ENCODE measurements at places on chromosomes 4 and X.

DNA sequence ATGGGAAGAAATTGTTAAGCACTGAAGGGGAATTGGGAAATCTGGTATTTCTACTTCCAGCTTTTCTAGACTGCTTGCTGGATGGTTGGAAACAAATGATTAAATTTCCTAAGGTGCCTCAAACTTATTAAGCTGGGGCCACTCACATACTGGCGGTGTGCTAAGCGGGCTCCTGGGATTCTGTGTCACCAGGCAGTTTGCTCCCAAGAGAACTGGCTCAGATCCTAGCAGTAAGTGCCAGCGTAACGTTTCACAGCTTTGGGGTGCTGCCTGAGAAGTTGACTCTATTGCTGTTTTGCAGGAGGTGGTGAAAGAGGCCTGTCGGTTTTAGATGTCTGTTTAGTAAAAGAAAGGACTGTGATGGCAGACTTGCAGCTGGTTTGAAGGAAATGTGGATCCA lies 6.9 kb upstream of the REELD1 start:
- no peaks in the 10 kb centered on the region for H3K27me3 ChIP-seq
- no peak overlapping the region for H3K27ac ChIP-seq
- no peaks in the 10 kb centered on the region for H3K4me1 ChIP-seq
- H3K36me3 ChIP-seq, result no peaks in the 10 kb centered on the region

GRCh38 chrX:153869473-153870287 lies 16.3 kb downstream of the L1CAM start:
- H3K4me1 ChIP-seq, result no peaks in the 10 kb centered on the region
- H3K27ac ChIP-seq, result no peak overlapping the region
- DNase-seq, result no peak
- H3K36me3 ChIP-seq, result no peaks in the 10 kb centered on the region

- no peaks in the 10 kb centered on the region for H3K27me3 ChIP-seq
- H3K36me3 ChIP-seq, result no peaks in the 10 kb centered on the region
- H3K4me3 ChIP-seq, result no peak overlapping the region
- DNase-seq, result no peak
- no peak overlapping the region for H3K27ac ChIP-seq
- peaks cover 7% of the 10 kb centered on the region for H3K4me1 ChIP-seq
Measured at GRCh38 chrX:49921109-49921508, 1.3 kb upstream of the CLCN5 start.

DNA sequence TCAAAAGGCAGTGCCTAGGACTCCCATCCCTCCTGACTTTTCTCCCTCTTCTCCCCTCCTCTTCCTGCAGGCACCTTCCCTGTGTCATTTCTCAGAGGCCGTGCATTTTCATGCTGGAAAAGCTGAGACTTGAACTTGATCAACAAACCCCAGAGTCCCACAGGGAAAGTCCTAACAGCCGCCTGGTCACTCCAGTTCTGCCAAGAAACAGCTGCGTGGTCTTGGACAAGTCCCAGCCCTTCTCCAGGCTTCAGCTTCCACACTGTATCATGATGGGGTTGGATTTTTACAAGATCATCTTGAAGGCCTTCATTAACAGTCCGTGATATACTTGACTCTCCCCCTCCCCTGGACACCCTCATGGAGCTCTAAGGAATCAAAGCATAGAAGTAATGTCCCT lies 366.0 kb downstream of the BCOR start:
- H3K27me3 ChIP-seq, result no peaks in the 10 kb centered on the region
- no peaks in the 10 kb centered on the region for H3K36me3 ChIP-seq
- H3K4me3 ChIP-seq, result no peak overlapping the region
- no peak overlapping the region for H3K27ac ChIP-seq
- no peak for DNase-seq

DNA sequence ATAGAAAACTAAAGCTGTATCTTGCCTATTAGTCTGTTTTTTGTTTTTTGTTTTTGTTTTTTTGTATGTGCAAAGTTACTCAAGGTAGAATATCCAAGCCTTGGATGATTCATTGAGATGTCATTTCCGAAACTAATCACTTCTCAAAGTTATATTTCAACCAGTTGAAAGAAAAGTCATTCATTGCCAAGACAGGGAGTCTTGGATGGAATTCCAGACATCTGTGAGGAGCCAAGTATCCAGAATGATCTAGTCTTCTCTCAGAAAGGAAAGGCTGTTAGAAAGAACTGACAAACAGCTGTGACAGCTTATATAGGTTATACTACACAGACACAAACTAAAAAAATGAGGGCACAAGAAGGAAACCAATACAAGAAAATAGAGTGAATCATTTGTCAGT lies 141.1 kb upstream of the NDST3 start:
- no peak overlapping the region for H3K27ac ChIP-seq
- H3K36me3 ChIP-seq, result no peaks in the 10 kb centered on the region
- H3K27me3 ChIP-seq, result no peaks in the 10 kb centered on the region
- H3K4me1 ChIP-seq, result no peaks in the 10 kb centered on the region

GRCh38 chr4:18635531-18635930 lies 614.0 kb upstream of the LCORL start:
- H3K27me3 ChIP-seq, result no peaks in the 10 kb centered on the region
- no peak for DNase-seq
- no peak overlapping the region for H3K4me3 ChIP-seq
- no peaks in the 10 kb centered on the region for H3K36me3 ChIP-seq

GRCh38 chr4:86235549-86235948 lies 124.3 kb downstream of the MAPK10 start:
- no peak overlapping the region for H3K4me3 ChIP-seq
- H3K27me3 ChIP-seq, result no peaks in the 10 kb centered on the region
- H3K4me1 ChIP-seq, result no peaks in the 10 kb centered on the region
- H3K27ac ChIP-seq, result no peak overlapping the region
- no peaks in the 10 kb centered on the region for H3K36me3 ChIP-seq

GRCh38 chrX:20350596-20350995 lies 83.9 kb upstream of the RPS6KA3 start:
- no peaks in the 10 kb centered on the region for H3K4me1 ChIP-seq
- DNase-seq, result no peak
- H3K36me3 ChIP-seq, result no peaks in the 10 kb centered on the region
- no peak overlapping the region for H3K27ac ChIP-seq
- H3K4me3 ChIP-seq, result no peak overlapping the region

DNA sequence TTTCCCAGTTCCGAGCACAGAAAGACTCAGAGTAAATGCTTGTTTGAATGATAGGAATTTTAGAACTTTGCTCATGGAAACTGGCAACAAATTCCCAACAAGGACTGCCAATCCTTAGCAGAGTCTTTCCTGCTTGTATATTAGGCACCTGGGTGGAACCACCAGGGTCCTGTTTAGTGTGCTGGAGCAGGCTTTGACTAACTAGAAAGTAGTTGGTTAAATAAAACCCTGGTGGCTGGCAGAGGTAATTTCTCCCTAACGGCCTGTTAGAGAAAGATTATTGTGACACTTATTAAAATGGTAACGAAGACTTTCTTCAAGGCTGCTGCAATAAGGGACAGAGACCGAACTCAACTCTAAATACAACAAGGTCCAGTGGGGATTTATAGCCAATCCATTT lies 103.6 kb upstream of the TEX13D start:
- H3K4me3 ChIP-seq, result no peak overlapping the region
- no peaks in the 10 kb centered on the region for H3K36me3 ChIP-seq
- DNase-seq, result no peak
- no peaks in the 10 kb centered on the region for H3K4me1 ChIP-seq
- H3K27me3 ChIP-seq, result no peaks in the 10 kb centered on the region

DNA sequence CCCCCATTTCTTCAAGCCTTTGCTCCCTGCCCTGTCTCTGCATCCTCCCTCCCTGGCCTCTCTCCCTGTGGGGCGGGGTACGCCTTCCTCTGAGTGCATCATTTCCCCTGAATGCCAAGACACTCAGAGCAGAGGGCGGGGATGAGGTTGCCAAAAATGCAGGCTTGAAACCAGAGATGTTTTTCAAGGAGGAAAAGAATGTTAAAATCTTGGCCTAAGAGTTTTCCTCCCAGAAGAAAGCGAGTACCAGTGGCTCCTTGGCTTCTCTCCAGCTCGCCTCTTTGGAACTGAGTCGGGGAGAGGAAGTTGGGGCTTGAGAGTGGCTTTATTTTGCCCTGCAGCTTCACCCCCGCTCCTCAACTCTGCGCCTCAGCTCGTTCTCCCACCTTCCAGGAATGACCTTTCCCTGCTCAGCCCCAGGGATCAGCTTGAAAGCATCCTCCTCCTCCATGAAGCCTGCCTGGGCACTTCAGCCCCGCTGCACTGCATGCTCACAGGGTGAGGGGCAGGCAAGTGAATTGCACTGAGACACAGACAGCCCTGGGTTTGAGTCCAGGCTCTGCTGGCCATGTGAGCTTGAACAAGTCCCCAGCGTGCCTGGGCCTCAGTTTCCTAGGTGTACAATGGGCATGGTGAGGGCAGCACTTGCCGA lies 57.5 kb upstream of the SORCS2 start:
- H3K27ac ChIP-seq, result no peak overlapping the region
- H3K27me3 ChIP-seq, result no peaks in the 10 kb centered on the region
- H3K36me3 ChIP-seq, result no peaks in the 10 kb centered on the region
- no peak overlapping the region for H3K4me3 ChIP-seq

GRCh38 chr4:147220833-147221232 lies 260.1 kb upstream of the EDNRA start:
- H3K4me1 ChIP-seq, result no peaks in the 10 kb centered on the region
- no peaks in the 10 kb centered on the region for H3K27me3 ChIP-seq
- H3K36me3 ChIP-seq, result no peaks in the 10 kb centered on the region
- no peak overlapping the region for H3K27ac ChIP-seq

DNA sequence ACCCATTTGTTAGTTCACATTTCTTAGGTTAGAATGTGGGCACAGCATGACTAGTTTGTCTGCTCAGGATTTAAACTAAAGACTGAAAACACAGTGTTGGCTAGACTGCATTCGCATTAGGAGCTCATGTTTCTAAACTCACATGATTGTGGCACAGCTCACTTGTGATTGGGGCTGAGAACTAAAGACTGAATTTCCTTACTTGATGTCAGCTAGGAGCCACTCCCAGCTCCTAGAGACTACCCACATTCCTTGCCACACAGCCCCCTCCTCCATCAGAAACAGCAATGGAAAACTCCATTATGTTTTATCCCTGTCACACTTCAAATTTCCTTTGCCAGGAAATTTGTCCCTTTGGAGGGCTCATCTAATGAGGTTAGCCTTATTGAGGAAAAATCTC lies 170.2 kb upstream of the NUDT6 start:
- no peak overlapping the region for H3K4me3 ChIP-seq
- no peaks in the 10 kb centered on the region for H3K27me3 ChIP-seq
- no peak for DNase-seq
- H3K27ac ChIP-seq, result no peak overlapping the region
- no peaks in the 10 kb centered on the region for H3K4me1 ChIP-seq

DNA sequence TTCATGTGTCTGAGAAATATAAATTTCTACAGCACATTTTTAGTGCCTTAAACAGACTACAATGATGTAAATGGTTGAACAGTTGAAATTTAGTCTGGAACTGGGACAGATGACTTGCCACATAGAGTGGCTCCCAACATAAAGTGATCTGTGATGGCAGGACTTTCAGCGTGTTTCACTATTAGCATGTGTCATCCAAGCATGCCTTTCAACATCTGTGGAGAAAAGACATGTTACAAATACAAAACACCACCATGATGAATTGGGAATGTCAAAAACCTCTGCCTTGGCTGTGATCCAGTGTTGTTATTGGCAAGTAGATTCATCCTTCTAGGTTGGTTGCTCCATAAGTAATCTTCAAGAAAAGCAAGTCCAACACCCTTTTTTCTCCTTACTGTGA lies 348.7 kb downstream of the MAPK10 start:
- DNase-seq, result no peak
- H3K27ac ChIP-seq, result no peak overlapping the region

- DNase-seq, result no peak
- no peaks in the 10 kb centered on the region for H3K36me3 ChIP-seq
- no peak overlapping the region for H3K4me3 ChIP-seq
- no peak overlapping the region for H3K27ac ChIP-seq
- no peaks in the 10 kb centered on the region for H3K4me1 ChIP-seq
- no peaks in the 10 kb centered on the region for H3K27me3 ChIP-seq
Measured at GRCh38 chrX:41322821-41323603, 10.9 kb upstream of the DDX3X start.

- H3K4me3 ChIP-seq, result no peak overlapping the region
- no peaks in the 10 kb centered on the region for H3K27me3 ChIP-seq
- peaks cover 21% of the 10 kb centered on the region for H3K4me1 ChIP-seq
- H3K27ac ChIP-seq, result no peak overlapping the region
Measured at GRCh38 chr4:150722908-150723362, 141.0 kb downstream of the MAB21L2 start.

- no peak overlapping the region for H3K4me3 ChIP-seq
- H3K4me1 ChIP-seq, result no peaks in the 10 kb centered on the region
- H3K27ac ChIP-seq, result no peak overlapping the region
- DNase-seq, result no peak
- H3K27me3 ChIP-seq, result no peaks in the 10 kb centered on the region
Measured at GRCh38 chr4:158580064-158580463, 58.4 kb downstream of the RXFP1 start.

GRCh38 chrX:105241056-105241455 lies 20.6 kb upstream of the TEX13A start:
- H3K4me3 ChIP-seq, result no peak overlapping the region
- no peaks in the 10 kb centered on the region for H3K36me3 ChIP-seq
- no peak for DNase-seq
- H3K4me1 ChIP-seq, result no peaks in the 10 kb centered on the region

- DNase-seq, result no peak
- no peaks in the 10 kb centered on the region for H3K36me3 ChIP-seq
- no peaks in the 10 kb centered on the region for H3K27me3 ChIP-seq
- no peak overlapping the region for H3K27ac ChIP-seq
- H3K4me1 ChIP-seq, result no peaks in the 10 kb centered on the region
- H3K4me3 ChIP-seq, result no peak overlapping the region
Measured at GRCh38 chr4:54986095-54986846, 139.1 kb downstream of the KDR start.

GRCh38 chr4:172142281-172142741 lies 329.1 kb downstream of the GALNTL6 start:
- no peak overlapping the region for H3K27ac ChIP-seq
- no peaks in the 10 kb centered on the region for H3K27me3 ChIP-seq
- H3K36me3 ChIP-seq, result no peaks in the 10 kb centered on the region

DNA sequence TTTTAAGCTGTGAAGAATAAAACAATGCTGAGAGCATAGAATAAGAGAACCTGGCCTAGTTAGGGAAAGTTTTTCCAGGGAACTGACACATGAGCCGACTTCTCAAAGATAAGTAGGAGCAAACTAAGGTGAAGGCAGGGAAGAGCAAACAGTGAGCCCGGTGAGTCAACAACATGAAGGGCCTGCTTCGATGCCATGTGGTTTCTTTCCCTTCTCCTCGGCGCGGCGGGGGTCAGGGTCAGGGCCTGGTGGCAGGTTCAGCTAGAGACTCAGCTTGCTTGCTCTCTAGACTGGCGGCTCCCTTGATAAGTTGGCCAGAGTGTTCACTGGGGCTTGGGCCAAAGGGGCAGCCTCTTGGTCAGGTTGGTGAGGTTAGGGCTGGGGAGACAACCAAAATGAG lies 81.1 kb downstream of the DLG3 start:
- no peak overlapping the region for H3K27ac ChIP-seq
- H3K4me3 ChIP-seq, result no peak overlapping the region
- no peaks in the 10 kb centered on the region for H3K27me3 ChIP-seq

Measured in suprapubic skin (tissue), 4 donors.